ENCODE measurements at places on chromosomes 3 and 15. TPM values are rescaled to one million over a fixed set of nuclear protein-coding genes. Genes with fewer than 3 reads are reported as not detected.

MIX23 gene
- total RNA-seq = 33.2 TPM

PLXNB1 gene
- 68.7 TPM for total RNA-seq

SLC51B gene
- not detected for total RNA-seq

FGF7 gene
- total RNA-seq = 0.23 TPM

DLL4 gene
- total RNA-seq = 257 TPM

SCAANT1 gene
- total RNA-seq = not detected

POTEB3 gene
- not detected for total RNA-seq

CYP1A1 gene
- 7.0 TPM for total RNA-seq

CDC25A gene
- 14.8 TPM for total RNA-seq

DNA sequence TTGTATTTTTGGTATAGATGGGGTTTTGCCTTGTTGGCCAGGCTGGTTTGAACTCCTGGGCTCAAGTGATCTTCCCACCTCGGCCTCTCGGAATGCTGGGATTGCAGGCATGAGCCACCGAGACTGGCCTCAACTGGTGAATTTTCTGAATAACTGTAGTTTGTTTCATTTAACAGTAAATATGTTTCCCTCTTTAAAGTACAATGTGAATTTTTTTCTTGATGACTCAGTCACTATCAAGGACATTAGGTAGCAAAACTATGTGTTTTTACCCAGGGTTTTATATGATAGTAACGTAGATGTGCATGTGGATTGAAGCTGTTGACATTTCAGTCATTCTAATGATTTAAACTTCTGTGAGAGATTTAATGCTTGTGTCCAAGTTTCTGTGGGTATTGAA, 40.2 kb upstream of the MAPKBP1 start:
- no peaks in the 10 kb centered on the region for H3K27me3 ChIP-seq
- H3K4me1 ChIP-seq = no peaks in the 10 kb centered on the region
- no peak overlapping the region for H3K27ac ChIP-seq
- no peak overlapping the region for H3K4me3 ChIP-seq
- DNase-seq = no peak

DNA sequence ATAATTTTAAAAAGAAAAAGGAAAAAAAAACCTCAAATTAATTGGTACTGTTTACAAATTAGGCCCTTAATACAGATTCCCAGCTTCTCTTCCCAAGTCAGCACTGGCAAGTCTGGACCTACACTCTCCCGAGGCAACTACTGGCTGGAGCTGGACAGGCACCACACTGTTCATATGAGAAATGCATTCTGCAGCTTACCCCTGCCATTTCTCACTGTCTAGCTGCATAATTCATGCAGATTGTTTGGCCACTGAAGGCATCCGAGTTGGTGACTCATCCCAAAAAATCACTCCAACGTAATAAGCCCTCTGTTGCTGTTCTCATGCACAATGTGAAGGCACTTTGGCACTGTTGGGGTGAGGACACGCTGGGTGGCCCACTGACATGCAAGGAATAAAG, 45.3 kb downstream of the ROPN1B start:
- peaks cover 8% of the 10 kb centered on the region for H3K4me1 ChIP-seq
- no peak for DNase-seq
- peaks cover 35% of the 10 kb centered on the region for H3K36me3 ChIP-seq
- H3K27me3 ChIP-seq = peaks cover 8% of the 10 kb centered on the region

DNA sequence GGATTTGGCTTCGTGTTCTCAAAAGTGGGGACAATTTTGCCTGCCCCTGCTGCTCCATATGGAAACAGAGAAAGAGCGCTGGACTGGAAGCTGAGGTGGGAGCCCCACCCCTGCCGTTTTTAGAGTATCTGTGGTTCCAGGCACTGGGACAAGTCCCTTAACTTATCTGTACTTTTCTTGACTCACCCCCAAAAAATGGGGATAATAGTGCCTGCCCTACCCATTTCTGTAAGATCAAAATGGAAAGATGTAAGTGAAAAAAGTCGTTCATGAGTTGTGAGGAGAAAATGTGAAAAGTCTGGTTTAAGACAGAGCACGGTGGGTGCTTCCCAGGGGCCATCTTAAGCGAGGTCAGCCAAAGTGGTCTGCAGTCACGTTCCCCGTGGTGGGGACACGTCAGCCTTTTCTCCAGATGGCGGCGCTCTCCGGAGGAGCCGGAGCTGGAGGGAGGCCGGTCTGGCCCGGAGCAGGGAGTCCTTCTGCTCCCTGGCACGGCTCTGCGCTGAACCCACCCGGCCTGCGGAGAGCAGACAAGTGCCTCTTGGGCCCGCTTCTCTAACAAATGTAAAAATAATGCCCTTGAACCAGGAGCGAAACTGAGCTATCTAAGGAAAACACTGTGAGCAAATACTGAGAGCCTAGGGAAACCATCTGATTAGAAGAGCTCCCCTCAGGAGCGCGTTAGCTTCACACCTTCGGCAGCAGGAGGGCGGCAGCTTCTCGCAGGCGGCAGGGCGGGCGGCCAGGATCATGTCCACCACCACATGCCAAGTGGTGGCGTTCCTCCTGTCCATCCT, at the start of gene CLDN18:
Gene CLDN18 (plus strand): TSS at position 690 of the 797 bp plus-strand sequence. CDS start 61 bp downstream, at position 751.
- H3K4me1 ChIP-seq = no peaks in the 10 kb centered on the region
- H3K4me3 ChIP-seq = no peak within 1 kb of the TSS
- H3K27ac ChIP-seq = no peak within 1 kb of the TSS
- H3K27me3 ChIP-seq = no peaks in the 10 kb centered on the region
- DNase-seq = no peak

- peak overlapping the region; percentile 23 for H3K4me3 ChIP-seq
- DNase-seq = no peak
- H3K27me3 ChIP-seq = no peaks in the 10 kb centered on the region
- H3K4me1 ChIP-seq = peaks cover 15% of the 10 kb centered on the region
- no peak overlapping the region for H3K27ac ChIP-seq
These were observed 29.4 kb upstream of the ACAD9 start for GRCh38 chr3:128849911-128850455.

- H3K4me1 ChIP-seq = no peaks in the 10 kb centered on the region
- DNase-seq = no peak
- no peaks in the 10 kb centered on the region for H3K27me3 ChIP-seq
These were observed 34.0 kb upstream of the NPHP3 start for GRCh38 chr3:132756108-132756650.

GRCh38 chr15:68408971-68409370, 23.0 kb downstream of the ITGA11 start:
- H3K4me3 ChIP-seq = no peak overlapping the region
- H3K27me3 ChIP-seq = peaks cover 2% of the 10 kb centered on the region
- H3K36me3 ChIP-seq = no peaks in the 10 kb centered on the region

GRCh38 chr15:52699457-52699856, 20.3 kb upstream of the ATOSA start:
- no peak overlapping the region for H3K4me3 ChIP-seq
- H3K27me3 ChIP-seq = no peaks in the 10 kb centered on the region
- no peaks in the 10 kb centered on the region for H3K4me1 ChIP-seq
- H3K27ac ChIP-seq = no peak overlapping the region

DNA sequence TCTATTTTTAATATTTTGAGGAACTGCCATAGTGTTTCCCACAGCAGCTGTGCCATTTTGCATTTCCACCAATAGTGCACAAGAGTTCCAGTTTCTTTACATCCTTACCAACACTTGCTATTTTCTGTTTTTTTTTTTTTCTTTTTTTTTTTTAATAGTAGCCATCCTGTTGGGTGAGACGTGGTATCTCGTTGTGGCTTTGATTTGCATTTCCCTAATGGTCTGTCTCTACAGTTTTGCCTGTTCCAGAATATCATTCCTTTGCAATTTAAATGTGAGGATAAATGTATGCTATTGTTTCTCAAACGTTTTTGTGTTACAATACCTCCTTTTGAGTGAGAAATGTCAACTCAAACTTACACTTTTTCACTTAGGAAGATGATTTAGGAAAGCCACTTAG, 22.4 kb downstream of the RCN2 start:
- H3K4me1 ChIP-seq = no peaks in the 10 kb centered on the region
- H3K27ac ChIP-seq = no peak overlapping the region
- no peak for DNase-seq
- H3K4me3 ChIP-seq = no peak overlapping the region
- H3K36me3 ChIP-seq = peaks cover 10% of the 10 kb centered on the region
- H3K27me3 ChIP-seq = no peaks in the 10 kb centered on the region

DNA sequence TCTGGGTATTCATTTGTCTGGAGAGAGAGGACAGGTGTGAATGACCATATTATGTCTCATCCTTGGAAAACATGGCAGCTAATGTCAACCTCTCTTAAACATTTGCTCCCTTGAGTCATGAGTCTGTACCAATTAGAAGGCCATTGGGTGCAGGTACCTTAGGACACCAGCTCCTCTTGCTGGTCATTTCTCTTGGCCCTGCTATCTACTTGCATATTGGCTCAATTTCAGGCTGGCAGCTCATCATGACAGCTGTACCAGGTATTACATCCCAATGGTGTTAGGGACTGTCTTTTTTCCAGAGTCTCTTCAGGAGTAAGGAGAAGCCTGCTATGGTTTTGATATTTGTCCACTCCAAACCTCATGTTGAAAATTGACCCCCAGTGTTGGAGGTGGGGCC, 92.2 kb upstream of the ANKRD28 start:
- no peak for DNase-seq
- no peak overlapping the region for H3K27ac ChIP-seq
- no peaks in the 10 kb centered on the region for H3K4me1 ChIP-seq
- H3K27me3 ChIP-seq = peaks cover 3% of the 10 kb centered on the region
- H3K36me3 ChIP-seq = no peaks in the 10 kb centered on the region
